ENCODE measurements at places on chromosomes 4 and X.

GRCh38 chr4:183392377-183392776 lies 52.1 kb upstream of the CDKN2AIP start:
- DNase-seq: no peak

DNA sequence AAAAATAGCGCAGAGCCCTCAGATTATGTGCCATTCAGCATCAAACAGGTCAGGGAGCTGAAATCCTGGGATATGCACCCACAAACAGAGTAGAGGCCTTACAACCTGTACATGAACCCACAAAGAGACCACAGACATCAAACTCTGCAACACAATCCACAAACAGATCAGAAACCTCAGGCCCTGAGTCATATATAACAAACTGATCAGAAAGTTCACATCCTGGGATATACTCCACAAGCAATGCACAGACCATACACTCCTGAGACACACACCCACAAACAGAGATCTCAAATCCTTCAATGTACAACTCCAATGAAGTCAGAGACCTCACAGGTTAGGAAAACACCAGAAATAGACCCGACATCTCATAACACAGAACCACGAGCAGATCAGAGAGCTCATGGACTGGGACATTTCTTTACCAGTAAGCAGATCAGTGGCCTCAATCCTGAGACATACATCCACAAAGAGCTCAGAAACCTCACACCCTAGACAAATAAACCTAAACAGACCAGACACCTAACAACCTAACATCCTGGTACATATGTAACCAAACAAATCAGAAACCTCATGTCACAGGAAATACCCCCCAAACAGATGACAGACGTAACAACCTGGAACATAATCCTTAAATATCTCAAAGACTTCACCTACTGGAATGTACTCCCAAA lies 24.2 kb downstream of the SUV39H1 start:
- DNase-seq: no peak

DNA sequence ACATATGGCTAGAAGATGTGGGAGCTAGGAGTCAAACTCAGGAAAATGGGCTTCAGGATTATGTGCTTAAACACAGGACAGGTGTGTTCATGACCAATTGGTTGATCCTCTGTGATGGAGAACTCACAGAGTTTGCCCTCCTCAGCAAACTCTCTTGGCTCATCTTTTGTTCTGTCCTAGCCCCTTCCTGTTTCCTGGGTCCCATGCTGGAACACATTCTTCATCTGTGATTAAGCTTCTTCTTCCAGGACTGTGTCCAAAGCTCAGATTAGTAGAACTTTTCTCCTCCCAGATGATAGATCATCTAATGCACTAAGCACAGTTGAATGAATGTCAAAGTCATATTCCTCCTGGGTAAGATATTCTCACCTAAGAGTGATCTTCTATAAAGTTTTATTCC lies 38.8 kb upstream of the TCEANC start:
- DNase-seq: no peak

DNA sequence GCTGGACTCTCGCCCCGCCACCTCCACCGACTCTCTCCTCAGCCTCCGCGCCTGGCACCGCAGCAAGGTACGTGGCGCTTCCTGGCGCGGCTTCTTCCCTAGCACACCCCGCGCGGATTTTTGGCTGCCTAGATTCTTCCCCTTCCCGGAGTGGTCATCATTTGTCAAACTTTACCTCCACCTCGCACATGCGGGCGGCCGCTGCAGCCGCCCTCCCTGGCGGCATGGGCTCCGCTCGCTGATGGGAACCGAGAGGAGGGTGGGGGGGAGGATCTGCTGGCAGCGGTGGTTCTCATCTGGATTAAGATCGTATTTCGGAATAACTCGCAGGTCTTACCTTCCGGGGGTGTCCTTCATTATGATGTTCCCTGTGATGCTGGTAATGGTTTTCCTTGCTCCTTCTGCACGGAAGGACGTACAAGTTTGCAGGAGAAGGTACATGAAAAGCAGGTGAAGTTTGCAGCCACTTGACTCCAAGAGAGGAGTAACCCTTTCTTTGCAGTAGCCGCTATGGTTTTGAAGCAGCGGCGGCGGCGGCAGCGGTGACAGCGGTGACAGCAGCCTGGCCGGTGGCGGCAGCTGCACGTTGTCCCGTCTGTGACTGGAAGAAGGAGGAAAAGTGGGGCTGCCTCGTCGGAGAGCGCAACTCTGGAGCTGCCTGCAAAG lies 2183.9 kb upstream of the TENM3 start:
- no peak for DNase-seq

- DNase-seq: no peak
Observed at GRCh38 chr4:6147441-6147840, 52.9 kb downstream of the JAKMIP1 start.

DNA sequence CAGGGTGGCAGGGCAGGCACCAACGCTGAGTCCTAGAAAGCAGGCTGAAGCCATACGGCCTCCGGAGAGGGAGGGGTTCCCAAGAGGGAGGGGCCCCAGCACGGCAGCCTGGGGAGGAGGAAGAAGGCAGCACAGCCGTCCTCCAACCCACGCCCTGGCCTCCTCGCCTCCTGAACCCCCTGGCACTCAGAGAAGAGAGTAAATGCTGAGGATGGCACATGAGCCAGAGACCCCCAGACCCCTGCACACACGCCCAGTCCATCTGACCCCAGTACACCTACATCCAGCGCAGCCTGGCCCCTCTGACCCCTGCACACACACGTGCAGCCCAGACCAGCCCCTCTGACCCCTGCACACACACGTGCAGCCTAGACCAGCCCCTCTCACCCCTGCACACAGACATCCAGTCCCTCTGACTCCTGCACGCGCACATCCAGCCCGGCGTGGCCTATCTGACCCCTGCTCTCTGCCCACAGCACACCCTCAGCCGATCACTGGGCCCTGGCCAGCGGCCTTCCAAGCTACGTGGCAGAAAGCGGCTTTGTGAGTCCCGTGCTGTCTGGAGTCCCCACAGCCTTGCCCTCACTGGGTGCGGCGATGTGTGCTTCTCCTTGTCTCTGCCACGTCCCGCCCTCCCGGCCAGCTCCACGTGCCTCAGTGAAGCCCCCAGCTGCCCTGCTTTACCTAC lies 18.5 kb downstream of the ATP5ME start:
- no peak for DNase-seq

- DNase-seq: no peak
Observed at GRCh38 chr4:129282293-129282692, 186.3 kb downstream of the C4orf33 start.
